ENCODE measurements at places on chromosomes 6 and 20. TPM values are rescaled to one million over a fixed set of nuclear protein-coding genes. Genes with fewer than 3 reads are reported as not detected.

Gene REM1
- total RNA-seq, result 12.0 TPM

GRCh38 chr6:121339639-121340226, 5.5 kb upstream of the TBC1D32 start:
- DNase-seq, result no peak

- DNase-seq, result no peak
Observed at GRCh38 chr20:709423-709822, 33.8 kb upstream of the SCRT2 start.

Gene LBP
- 30.0 TPM for total RNA-seq

- DNase-seq, result no peak
Observed at GRCh38 chr6:34661357-34661756, 35.2 kb downstream of the ILRUN start.

DNA sequence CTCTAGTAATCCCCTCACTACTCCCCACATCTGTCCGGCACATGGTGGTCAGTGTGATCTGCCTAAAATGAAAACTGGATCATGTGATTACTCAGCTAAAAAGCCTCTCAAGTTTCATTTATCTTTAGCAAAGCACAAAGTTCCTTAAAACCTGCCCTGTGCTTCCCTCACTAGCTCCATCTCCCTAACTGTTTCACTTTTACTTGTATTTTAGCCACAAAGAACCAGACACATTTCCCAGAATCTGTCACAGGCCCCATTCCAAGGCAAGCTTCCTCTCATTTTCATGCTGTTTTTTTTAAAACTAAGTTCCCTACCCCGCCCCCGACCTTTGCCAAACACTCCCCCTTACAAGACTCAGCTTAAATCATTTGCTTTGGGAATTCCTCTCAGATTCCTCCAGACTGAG, 8.9 kb upstream of the IGF2R start:
- no peak for DNase-seq

DNA sequence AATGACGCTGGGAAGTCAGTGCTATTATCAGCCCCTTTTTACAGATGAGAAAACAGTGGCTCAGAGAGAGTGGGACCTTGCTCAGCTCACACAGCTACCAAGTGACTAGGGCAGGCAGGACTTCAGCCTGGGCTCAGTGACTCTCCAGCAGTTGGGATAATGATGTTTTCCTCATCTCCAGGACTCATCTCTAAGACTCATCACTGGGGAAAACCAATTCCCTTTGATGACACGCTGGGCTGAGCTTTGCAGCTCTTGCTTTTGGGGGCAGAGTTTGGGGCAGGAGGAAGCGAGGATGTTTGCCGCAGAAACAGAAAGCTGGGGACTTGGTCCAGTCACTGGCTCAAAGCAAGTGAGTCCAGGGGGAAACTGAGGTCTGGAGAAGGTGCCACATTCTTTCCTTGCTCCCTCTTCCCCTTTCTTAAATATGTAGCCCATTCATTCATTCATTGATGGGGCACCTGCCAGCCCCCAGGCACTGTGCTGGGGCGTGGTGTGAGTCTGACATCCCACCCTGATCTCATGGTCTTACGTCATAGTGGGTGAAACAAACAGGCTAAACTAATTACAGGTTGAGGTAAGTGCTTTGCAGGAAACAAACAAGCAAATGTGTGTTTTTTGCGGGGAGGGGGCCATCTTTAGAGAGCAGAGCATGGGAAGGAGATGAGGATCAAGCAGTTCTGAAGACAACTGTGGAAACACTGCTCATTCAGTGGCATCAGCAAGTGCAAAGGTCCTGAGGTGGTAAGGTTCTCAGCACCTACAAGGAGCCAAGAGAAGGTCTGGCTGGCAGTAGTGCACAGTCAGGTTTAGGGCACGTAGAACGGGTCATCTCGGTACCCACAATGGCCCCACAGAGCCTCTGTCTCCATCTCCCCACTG, 74.4 kb upstream of the PMEPA1 start:
- no peak for DNase-seq

Gene BPIFA2
- total RNA-seq, result not detected

DNA sequence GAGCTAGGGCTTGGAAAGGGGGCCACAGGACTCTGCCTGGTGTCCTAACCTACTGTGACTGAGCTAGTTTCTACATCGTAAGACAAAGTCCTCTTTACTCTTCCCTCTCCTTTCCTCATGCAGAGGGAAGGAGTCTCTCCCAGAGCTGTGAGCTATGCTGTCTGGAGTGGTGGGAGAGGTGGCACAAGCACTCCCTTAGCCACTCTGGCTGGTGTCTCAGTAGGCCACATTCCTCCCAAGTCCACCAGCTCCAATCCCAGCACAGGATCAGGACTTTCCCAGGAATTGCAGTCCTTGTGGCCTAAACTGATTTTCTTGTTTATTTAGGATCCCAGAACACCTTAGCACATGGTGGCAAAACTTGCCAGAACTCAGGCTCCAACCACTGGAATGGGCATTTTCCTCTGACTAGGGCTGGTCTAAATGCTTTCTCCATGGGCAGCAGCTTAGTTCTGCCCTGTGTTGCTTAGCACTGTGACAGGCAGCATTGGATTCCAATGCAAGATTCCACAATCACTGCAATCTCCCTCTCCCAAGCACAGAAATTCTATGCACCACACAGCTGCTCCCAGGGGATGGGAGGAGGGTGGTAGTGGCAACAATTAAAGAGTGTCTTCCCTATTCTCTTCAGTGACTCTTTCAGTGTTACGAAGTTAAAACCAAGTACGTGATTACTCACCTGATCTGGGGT, 733.3 kb downstream of the HACE1 start:
- DNase-seq, result no peak

Gene TULP1
- total RNA-seq, result not detected

Gene OR2J3
- not detected for total RNA-seq

Gene ULBP3
- 5.4 TPM for total RNA-seq

GRCh38 chr6:22737331-22737730, 168.0 kb downstream of the HDGFL1 start:
- no peak for DNase-seq

GRCh38 chr20:4195499-4195898, 180.1 kb upstream of the RNF24 start:
- DNase-seq, result no peak

Gene CRIP3
- total RNA-seq, result 5.2 TPM

DNA sequence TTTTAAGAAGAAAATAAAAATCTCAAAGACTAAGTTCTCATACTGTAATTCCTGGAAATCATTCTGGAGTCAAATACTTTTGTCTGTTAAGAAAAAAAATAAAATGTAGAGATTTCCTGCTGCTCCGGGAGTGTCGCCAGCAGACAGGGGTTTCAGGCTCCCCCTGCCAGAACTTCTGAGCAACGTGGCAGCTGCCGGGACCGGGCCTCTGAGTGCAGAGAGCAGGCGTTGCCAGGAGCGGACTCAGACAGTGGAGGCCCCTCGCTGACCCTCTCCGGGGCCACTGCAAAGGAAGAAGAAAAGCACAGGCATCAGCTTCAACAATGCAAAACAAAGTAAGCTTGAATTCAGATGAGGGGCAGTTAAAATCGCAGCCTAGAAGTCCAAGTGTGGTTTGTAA, 95.5 kb downstream of the THBS2 start:
- DNase-seq, result peak; percentile 49
